ENCODE measurements at places on chromosomes 6 and 20.

DNA sequence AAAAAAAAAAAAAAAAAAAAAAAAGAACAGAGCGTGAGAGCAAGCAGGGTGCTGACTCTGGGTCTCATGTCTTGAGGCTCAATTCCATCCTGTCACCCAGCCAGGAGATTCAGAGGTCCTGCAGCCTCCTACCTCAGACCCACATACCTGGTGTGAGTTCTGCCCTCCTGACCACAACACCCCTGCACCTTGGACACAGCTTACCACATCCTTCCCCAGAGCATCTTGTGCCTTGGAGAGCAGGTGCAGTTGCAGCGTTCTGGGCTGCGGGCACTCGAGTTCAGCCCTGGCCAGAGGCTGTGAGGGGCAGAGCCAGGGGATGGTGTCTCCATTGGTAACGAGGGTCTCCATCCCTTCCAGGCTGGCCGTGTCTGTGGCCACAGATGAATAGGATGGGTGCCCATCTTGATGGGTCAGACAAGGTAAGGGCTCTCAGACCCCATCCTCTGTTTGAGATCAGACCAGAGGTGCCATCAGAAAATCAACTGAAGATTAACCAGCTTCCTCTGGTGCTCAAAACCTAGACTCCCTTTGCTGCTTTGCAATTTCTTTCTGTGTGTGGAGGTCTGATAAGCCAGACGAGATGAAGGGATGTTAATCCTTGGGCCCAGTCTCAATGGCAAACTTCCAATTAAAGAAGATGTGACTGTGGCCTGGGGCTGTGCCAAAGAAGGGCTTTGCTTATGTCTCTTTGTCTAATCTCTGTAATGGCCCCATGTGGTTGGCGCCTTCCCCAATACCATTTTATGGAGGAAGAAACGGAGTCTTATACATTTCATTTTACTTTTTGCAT, 14.7 kb upstream of the ZNF831 start:
- no peak overlapping the region for H3K27ac ChIP-seq
- H3K4me3 ChIP-seq: no peak overlapping the region
- H3K27me3 ChIP-seq: peaks cover 30% of the 10 kb centered on the region
- peaks cover 19% of the 10 kb centered on the region for H3K4me1 ChIP-seq
- no peaks in the 10 kb centered on the region for H3K36me3 ChIP-seq

- no peaks in the 10 kb centered on the region for H3K36me3 ChIP-seq
- H3K4me3 ChIP-seq: no peak overlapping the region
- peaks cover 7% of the 10 kb centered on the region for H3K4me1 ChIP-seq
- H3K27ac ChIP-seq: no peak overlapping the region
- H3K27me3 ChIP-seq: no peaks in the 10 kb centered on the region
These were observed 7.5 kb downstream of the DEF6 start for GRCh38 chr6:35305117-35305516.

DNA sequence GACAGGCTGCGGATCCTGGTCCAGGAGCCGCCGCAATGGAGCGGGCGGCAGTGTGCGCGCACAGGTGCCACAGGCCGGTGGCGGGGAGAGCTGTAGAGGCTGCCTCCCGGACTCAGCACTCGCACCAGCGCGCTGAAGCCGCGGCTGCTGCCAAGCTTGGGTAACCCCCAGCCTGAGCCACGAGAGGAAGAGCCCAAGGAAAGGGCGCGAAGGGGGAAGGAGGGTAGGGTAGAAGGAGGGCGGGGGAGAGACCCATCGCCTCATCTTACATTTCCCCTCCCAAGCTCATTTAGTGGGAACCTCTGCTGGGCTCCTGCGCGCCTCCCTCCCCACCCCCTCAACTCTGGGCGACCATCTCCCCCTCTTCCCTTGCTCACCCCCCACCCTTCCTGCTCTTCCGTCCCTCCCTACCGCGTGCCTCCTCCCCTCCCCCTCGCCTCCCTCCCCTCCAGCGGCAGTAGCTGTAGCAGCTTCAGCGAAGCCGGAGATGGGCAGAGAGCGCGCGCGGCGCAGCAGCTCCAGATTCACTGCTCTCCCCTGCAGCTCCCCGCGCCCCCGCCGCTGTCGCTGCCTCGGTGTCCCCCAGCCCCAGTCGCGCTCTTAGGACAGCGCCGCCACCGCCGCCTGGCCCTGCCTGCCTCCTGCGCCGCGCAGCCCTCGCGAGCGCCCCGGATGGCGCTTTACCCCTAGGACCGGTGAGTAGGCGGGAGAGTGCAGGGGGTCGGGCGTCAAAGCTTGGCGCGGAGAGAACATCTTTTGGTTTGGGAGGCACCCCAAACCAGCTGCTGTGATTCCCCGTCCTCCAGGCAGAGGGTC, at the start of gene FUT9:
TSS of gene FUT9 (plus strand) at position 457 of the 816 bp plus-strand sequence. CDS start 187,182 bp downstream, outside the sequence.
- no peak within 1 kb of the TSS for H3K27ac ChIP-seq
- H3K27me3 ChIP-seq: peaks cover 53% of the 10 kb centered on the region
- H3K4me1 ChIP-seq: peaks cover 23% of the 10 kb centered on the region
- H3K36me3 ChIP-seq: no peaks in the 10 kb centered on the region

GRCh38 chr6:116411284-116411623, 40.5 kb downstream of the DSE start:
- peaks cover 58% of the 10 kb centered on the region for H3K4me1 ChIP-seq
- peaks cover 14% of the 10 kb centered on the region for H3K36me3 ChIP-seq
- H3K27ac ChIP-seq: peak overlapping the region; percentile 68
- no peak overlapping the region for H3K4me3 ChIP-seq
- no peak for DNase-seq

GRCh38 chr6:83985308-83985713, 48.3 kb upstream of the MRAP2 start:
- no peaks in the 10 kb centered on the region for H3K36me3 ChIP-seq
- no peaks in the 10 kb centered on the region for H3K4me1 ChIP-seq
- no peak overlapping the region for H3K27ac ChIP-seq
- H3K4me3 ChIP-seq: no peak overlapping the region
- no peaks in the 10 kb centered on the region for H3K27me3 ChIP-seq

GRCh38 chr6:148746363-148747144, at the start of gene UST:
Gene UST (plus strand): TSS chr6:148747030. CDS start chr6:148747431, 401 bp downstream.
- H3K4me3 ChIP-seq: peak within 1 kb of the TSS; percentile 91
- H3K4me1 ChIP-seq: peaks cover 11% of the 10 kb centered on the region
- DNase-seq: peak; percentile 79
- peak within 1 kb of the TSS; percentile 89 for H3K27ac ChIP-seq
- H3K36me3 ChIP-seq: no peaks in the 10 kb centered on the region
- H3K27me3 ChIP-seq: peaks cover 34% of the 10 kb centered on the region

- peaks cover 39% of the 10 kb centered on the region for H3K4me1 ChIP-seq
- no peaks in the 10 kb centered on the region for H3K36me3 ChIP-seq
- DNase-seq: no peak
- H3K27ac ChIP-seq: peak overlapping the region; percentile 66
These were observed 169.2 kb downstream of the ZFAND3 start for GRCh38 chr6:37988696-37989095.

DNA sequence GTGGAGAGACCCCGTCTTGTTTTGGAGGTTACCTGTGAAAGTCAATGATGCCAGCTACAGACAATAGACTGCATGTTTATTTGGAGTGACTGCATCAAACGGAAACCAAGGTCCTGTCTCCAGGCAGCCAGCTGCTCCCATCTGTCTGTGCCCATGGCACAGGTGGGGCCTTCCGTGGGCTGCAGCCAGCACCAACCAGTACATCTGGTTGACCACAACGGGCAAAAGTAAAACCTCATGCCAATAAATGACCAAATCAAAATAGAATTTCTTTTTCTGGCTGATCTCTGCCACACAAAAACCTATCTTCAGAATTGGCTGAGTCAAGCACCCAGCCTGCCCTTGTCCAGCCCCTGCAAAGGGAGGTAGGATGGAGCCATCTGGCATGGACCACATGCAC, 33.5 kb downstream of the DLL1 start:
- DNase-seq: no peak
- H3K4me1 ChIP-seq: peaks cover 8% of the 10 kb centered on the region
- H3K27me3 ChIP-seq: no peaks in the 10 kb centered on the region
- H3K36me3 ChIP-seq: no peaks in the 10 kb centered on the region
- no peak overlapping the region for H3K4me3 ChIP-seq

- H3K4me1 ChIP-seq: peaks cover 2% of the 10 kb centered on the region
- H3K27me3 ChIP-seq: peaks cover 45% of the 10 kb centered on the region
- no peak within 1 kb of the TSS for H3K4me3 ChIP-seq
- H3K36me3 ChIP-seq: no peaks in the 10 kb centered on the region
- H3K27ac ChIP-seq: no peak within 1 kb of the TSS
These were observed at the start of gene MAS1 for GRCh38 chr6:159890792-159891191. Gene MAS1 (plus strand): TSS chr6:159890988. CDS start chr6:159906956, 15,968 bp downstream.

GRCh38 chr6:9851541-9852380, 563.1 kb downstream of the TFAP2A start:
- no peaks in the 10 kb centered on the region for H3K4me1 ChIP-seq
- no peaks in the 10 kb centered on the region for H3K27me3 ChIP-seq
- no peak overlapping the region for H3K27ac ChIP-seq
- H3K36me3 ChIP-seq: peaks cover 18% of the 10 kb centered on the region
- no peak for DNase-seq

DNA sequence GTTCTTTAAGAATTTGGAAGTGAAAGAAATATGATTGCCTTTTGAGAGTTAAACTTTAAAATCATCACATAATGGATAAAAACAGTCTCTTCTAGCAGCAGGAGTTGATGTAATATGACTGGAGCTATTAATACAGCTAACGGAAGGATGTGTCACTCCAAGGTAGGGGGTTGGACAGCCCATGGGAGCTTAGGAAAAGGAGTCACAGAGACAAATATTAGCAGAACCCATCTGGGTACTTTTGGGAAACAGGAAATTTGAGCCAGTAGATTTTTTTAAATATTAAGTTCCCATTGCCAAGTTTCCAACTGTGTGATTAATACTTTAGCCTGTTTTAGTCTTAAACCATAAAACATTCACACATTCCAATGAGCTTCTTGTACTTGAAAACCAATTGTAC, 164.7 kb upstream of the RIMS1 start:
- no peak overlapping the region for H3K27ac ChIP-seq
- no peaks in the 10 kb centered on the region for H3K36me3 ChIP-seq
- no peaks in the 10 kb centered on the region for H3K27me3 ChIP-seq

DNA sequence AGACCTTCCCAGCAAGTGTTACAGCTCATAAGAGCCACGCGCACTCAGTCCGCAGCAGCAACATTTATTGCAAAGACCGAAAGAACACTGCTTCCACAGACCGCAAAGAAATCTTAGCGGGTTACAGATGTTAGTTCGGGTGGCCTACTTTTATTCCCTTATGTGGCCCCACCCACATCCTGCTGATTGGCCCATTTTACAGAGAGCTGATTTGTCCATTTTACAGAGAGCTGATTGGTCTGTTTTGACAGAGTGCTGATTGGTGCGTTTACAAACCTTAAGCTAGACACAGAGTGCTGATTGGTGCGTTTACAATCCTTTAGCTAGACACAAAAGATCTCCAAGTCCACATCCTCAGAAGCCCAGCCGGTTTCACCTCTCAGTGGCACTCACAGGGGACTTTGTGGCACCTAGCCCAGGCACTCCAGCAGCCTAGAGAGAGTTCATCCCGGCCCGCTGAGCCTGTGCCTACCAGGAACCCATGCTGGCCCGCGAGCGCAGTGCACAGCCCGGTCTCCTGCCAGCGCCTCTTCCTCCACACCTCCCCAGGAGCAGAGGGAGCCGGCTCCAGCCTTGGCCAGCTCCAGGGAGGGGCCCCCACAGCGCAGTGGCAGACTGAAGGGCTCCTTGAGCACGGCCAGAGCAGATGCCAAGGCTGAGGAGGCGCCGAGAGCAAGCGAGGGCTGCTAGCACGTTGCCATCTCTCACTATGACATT, 244.3 kb upstream of the TSHZ2 start:
- no peak overlapping the region for H3K27ac ChIP-seq
- no peaks in the 10 kb centered on the region for H3K4me1 ChIP-seq
- H3K36me3 ChIP-seq: no peaks in the 10 kb centered on the region
- H3K27me3 ChIP-seq: peaks cover 18% of the 10 kb centered on the region
- H3K4me3 ChIP-seq: no peak overlapping the region
- DNase-seq: no peak

GRCh38 chr20:19642860-19643259, 115.2 kb upstream of the RIN2 start:
- H3K4me1 ChIP-seq: peaks cover 2% of the 10 kb centered on the region
- H3K36me3 ChIP-seq: no peaks in the 10 kb centered on the region
- H3K4me3 ChIP-seq: no peak overlapping the region
- no peak for DNase-seq

DNA sequence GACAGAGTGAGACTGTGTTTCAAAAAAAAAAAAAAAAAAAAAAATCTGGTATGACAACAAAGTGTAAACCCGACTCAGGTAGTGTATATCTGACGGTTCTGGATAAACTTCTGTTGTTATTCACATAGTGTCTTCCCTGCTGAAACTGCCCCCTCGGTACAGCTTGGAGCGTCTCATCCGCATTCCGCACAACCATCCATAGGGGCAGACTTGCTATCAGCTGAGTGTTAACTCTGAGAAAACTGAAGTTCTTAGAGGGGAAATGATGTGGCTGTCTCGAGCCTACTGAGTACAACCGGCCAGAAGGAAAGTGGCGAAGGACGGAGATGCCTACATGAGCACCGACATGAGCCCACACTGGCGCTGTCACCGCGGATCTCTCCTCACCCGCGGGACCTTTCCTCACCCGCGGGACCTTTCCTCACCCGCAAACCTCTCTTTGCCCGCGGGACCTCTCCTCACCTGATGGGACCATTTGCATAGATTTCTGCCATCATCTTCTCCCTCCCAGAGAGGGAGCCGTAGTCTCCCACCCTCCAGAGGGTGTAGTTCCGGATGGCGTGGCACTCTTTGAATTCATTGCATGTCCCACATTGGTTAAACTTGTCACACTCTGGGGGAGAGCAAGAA, 9.8 kb downstream of the CTSZ start:
- no peaks in the 10 kb centered on the region for H3K27me3 ChIP-seq
- peaks cover 42% of the 10 kb centered on the region for H3K36me3 ChIP-seq
- no peak overlapping the region for H3K27ac ChIP-seq
- no peak for DNase-seq
- H3K4me1 ChIP-seq: no peaks in the 10 kb centered on the region

DNA sequence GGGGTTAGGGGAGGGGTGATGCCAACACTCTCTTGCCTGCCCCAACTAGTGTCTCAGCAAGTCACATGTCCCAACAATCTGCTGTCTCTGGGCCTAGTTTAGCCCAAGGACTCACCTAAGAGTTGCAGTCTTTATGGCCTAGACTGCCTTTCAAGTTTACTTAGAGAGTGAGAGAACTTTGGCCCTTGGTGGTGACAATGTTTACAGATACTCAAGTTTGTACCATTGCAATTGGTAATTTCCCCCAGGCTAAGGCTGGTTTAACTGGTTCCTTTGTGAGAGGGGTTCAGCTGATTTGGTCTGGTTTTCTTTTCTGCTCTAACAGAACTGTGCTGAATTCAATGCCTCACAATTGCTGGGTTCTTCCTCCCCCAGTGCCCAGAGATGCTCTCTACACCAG, 1279.9 kb upstream of the EYS start:
- no peaks in the 10 kb centered on the region for H3K36me3 ChIP-seq
- H3K4me3 ChIP-seq: no peak overlapping the region
- H3K4me1 ChIP-seq: no peaks in the 10 kb centered on the region
- no peak overlapping the region for H3K27ac ChIP-seq
- DNase-seq: no peak

Measured in mesothelial cell of epicardium (in vitro differentiated cells).